ENCODE measurements at places on chromosomes 1 and 21.

DNA sequence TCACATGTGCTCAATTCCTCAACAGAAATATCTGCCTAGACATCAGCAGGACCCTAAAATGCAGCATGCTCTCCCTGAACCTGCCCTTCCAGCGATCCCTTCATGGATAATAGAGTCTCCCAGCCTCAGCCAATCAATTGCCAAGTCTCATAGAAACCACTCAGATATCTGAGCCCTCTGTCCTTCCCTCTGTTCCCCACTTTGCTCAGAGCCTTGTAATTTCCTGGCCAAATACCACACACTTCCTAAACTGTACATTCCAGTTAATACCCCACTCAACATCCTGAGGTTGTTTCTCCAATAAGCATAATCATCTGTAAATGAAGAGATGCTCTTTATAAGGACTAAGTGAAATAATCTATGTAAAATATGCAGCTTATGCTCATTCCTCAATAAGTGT, 59.3 kb upstream of the PTGFRN start:
- DNase-seq, result no peak

DNA sequence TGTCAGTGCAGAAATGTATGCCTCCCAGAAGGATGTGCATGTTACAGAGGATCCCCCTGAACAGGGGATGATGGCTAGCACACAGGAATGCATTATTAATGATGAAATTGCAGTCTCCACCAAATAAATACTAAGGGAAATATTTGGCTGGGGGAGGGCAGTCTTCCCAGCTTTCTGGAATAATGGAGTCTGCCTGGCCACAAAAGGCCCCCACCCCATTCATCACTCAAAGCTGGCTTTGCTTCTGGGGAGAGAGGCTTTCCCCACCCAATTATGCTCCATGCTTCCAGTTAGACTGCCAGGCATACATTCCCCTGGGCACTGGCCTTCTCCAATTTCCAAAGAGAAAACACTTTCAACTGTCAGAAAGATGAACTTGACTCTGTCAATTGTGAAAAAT, 302.7 kb downstream of the SIPA1L2 start:
- DNase-seq, result no peak

GRCh38 chr1:185486346-185486745, 169.3 kb upstream of the IVNS1ABP start:
- DNase-seq, result no peak

GRCh38 chr1:117061986-117062415, 1.9 kb downstream of the TTF2 start:
- DNase-seq, result no peak

DNA sequence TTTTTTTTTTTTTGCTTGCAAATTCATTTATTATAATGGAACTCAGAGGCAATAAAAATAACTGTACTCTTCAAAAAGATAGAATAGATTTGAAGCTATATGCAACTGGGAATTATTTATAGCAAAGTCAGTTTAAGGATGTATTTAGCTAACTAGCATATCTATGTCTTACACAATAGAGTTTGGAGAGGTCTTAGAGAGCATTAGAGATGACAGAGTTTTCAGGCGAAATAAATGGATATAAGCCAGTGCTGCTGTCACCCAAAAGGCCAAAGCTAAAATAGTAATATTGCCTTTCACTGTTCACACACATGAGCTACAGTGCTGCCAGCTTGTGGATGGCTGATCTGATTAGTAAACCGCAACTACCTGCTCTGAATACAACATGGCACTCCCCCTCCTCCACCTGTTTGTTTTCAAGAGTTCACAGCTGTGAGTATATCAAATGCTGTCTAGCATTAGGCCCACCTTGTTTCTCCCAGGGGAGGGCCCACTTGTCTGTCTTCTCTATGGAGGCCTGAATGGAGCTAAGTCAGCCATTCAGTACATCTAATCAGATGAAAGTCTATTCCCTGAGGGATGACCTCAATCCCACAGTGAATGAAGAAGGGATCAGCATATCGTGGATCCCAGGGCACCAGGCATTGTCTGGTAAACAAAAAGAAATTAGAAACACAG, 25.2 kb upstream of the SSX2IP start:
- DNase-seq, result no peak

DNA sequence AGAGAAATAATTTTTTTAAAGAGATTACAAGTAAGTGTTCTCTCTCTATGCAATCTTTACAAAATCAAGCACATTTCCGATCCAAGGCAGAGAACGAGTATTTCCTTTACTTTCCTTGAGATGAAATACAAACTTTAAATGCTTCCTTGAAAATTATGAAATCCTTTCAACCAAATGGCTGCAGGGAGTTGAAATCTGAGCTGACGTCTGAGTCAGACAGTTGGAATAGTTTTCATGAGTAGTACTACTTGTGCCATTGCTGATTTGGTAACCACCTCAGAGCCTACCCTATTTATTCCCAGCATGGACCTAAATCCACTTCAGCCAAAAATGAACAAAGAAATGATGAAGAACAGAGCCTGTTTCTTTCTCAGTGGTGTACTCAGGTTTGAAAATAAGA, 183.6 kb downstream of the GIPC2 start:
- no peak for DNase-seq

All from activated T-helper 9 cell treated with anti-CD3 and anti-CD28 coated beads, Interleukin-2, amount 50 U/mL, for 16 hours (primary cell).